Thoracic aorta (tissue), 2 donors: ENCODE measurements at places on chromosomes 6 and 20. TPM values are rescaled to one million over a fixed set of nuclear protein-coding genes. Genes with fewer than 3 reads are reported as not detected.

DNA sequence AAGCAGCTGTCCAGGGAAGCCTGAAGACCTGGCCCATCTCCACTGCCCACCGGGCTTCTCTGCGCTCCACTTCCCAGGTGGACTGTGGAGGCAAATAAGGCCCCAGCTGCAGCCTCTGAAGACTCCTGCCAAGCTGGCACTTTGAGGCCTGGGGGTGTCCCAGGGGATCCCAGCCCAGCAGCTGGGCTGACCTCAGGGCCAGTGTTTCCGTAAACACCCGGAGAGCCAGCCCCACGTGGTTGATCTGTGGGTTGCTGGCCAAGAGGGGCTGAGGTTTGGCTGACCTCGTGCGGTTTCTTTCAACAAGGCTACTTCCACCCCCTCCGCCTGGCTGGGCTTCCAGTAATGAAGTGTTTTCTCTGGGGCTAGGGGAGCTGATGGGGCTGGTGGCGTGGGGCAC is 12.4 kb upstream of the CCN5 start:
- peak; percentile 76 for DNase-seq

DNA sequence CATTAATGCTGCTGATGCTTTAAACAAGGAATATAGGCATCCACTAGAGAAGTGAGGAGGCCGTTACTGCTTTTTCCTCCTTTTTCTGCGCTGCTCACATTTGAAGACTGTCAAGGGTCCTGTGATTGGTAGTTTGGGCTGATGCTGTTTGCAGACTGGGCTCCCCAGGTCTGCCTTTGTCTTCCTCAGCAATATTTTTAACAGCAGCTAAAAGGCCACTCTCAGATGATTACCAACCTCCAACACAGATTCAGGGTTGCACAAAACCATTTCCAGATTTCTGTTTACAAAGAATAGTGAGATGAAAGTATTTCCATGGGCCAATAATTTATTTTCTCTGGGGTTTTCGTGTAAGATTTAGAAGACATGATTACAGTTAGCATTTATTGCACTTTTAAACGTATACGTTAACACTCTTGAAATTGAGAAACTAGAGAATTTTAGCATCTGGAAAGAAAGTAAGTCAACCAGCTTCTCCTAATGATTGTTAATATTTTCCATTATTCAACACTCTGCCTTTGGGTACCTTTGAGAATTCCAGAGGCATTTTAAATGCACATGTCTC is 475.3 kb upstream of the SOX4 start:
- no peak for DNase-seq

- DNase-seq, result no peak
Measured at GRCh38 chr6:163260111-163260895, 154.2 kb upstream of the QKI start.

GRCh38 chr6:17688481-17688880 is 18.2 kb downstream of the NUP153 start:
- DNase-seq, result no peak

DNA sequence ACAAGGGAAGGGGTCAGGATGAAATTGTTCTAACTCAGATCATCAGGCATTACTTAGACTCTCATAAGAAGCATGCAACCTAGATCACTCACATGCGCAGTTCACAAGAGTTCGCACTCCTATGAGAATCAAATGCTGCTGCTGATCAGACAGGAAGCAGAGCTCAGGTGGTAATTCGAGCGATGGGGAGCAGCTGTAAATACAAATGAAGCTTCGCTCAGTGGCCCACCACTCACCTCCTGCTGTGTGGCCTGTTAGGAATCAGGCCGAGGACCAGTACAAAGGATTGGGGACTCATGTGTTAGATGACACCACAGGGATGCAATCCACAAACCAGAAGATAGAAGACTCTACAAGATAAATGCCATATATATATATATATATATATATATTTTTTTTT is 31.5 kb upstream of the TOP1 start:
- no peak for DNase-seq

Gene GSTA3
- total RNA-seq, result not detected

DNA sequence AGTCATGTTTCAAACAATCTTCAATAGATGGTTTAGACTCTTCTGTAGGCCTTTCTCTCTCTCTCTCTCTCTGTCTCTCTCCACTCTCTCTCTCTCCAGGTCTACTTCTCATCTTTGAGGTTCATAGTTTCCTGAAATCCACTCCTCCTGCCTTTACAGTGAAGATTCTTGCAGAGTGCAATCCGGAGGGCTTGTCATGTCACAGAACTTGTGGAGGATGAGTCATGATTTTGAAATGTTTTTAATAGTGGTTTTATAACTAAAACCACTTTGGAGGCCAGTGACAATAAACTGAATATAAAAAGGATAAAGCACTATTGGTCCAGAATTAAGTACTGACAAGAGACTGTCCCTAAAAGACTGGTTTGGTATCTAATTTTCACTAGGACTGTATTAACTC is 156.3 kb downstream of the KIF6 start:
- no peak for DNase-seq

DNA sequence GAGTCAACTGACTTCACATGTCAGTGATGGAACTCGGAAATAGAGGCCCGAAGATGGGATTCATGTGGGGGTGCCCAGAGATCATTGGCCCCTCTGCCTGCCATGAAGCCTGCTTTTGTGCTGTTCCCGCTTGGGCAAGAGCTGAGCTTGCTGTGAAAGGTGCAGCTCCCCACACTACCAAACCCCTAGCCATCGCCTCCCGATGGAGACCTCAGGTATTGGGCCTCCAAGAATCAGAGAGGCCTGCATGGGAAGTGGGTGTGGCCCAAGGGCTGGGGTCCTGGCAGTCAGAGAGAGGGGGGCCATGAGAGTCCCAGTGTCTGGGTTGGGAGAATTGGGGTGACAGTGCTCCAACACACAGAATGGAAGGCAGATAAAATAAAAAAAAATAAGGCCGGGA is 160.9 kb downstream of the SOD2 start:
- no peak for DNase-seq

Gene DLL1
- 6.1 TPM for total RNA-seq

Gene CTCFL
- total RNA-seq, result not detected

Gene NMBR
- 0.49 TPM for total RNA-seq

Gene SIRPB2
- 11.0 TPM for total RNA-seq

DNA sequence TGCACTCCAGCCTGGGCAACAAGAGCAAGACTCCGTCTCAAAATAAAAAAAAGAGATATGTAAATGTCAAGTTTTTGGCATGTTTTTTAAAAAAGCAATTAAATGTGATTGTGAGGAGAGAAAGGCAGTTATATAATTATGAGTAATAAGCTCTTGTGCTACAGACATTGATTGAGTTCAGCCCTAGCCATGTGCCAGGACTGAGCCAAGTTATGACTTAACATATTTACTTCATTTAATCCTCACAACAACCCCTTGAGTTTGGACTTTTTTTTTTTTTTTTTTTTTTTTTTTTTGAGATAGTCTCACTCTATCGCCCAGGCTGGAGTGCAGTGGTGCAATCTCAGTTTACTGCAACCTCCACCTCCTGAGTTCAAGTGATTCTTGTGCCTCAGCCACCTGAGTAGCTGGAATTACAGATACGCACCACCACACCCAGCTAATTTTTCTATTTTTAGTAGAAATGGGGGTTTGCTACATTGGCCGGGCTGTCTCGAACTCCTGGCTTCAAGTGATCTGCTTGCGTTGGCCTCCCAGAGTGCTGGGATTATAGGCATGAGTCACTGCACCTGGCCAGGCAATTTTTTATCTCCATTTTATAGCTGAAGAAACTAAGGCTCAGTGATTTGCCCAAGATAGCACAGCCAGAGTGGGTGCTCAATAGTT is 15.0 kb upstream of the CSE1L start:
- no peak for DNase-seq

DNA sequence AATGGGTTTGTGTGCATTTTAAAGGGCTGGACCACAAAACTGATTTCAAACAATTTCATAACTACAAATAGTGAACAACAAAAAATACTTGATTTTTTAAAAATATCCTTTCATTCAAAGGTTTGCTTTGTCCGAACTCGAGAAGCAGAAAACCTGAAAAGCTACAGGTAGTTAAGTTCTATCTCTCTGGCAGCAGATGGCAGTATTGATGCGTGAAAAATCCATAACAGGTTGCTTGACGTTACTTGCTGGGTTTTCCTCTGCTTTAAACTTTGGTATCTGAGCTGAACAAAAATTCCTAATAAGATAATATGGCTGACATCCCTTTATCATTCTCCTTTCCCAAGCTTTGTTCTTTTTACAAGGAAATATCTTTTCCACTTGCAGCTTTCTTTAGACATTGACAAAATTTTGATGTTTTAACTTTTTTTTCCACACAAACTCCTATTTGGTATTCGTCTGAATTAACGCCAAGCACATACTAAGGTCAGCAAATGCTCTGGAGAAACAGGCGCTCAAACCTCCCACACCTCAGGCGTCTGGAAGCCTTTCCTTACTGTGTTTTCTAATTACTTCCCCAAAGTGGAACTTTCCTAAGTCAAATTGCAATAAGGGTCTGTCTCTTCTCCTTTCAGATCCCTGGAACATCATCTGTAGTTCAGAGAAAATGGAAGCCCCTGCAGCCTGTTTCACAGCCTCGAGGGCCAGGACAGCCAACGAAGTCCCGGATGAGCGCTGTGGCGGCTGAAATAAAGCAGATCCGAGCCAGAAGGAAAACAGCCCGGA is 50.3 kb upstream of the GFRAL start:
- no peak for DNase-seq

DNA sequence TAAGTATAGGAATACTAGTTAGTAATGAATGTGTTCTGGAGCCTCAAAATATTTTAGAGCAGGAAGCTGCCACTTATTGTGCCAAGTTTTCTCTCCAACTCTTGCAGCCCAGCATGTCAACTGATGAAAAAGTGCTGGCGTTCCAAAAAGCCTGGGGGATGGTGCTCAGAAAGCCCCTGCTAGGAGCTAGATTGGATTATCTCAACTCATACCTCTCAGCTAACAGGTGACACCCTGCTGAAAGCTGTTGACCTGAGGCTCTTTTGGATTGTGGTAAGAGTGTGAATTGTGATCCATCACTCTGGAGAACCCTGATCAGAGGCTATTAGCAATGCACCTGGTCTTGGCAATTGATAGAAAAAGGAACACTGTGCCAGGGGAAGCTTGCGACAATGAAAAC is 580.4 kb downstream of the EYS start:
- DNase-seq, result no peak

- DNase-seq, result no peak
Measured at GRCh38 chr6:56927538-56928453, 27.1 kb upstream of the BEND6 start.

Gene ZNF311
- 0.27 TPM for total RNA-seq

Gene SNAP25
- total RNA-seq, result 4.7 TPM

Gene BMP5
- not detected for total RNA-seq

Gene TREML2
- 0.49 TPM for total RNA-seq

Gene ATF6B
- total RNA-seq, result 60.9 TPM

DNA sequence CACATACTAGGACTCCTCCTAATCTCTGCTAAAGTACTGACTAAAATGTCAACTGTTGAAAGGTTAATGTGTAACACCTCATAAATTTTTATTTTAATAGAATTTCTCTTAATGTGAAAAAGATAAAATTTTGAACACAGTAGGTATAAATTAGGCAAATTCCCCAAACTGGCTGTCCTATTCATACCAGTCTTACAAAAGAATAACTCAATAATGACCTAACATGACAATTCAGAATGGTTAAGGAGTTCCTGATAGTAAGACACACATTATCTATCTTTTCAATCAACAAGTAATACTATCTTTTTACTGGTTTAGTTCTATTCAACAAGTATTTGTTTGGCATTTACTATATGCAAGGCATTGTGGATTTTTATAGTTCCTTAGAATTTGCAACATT is 141.1 kb downstream of the EPHA7 start:
- DNase-seq, result no peak

Gene RGS17
- 3.4 TPM for total RNA-seq

- DNase-seq, result no peak
Measured at GRCh38 chr6:47478233-47479139, 897 bp downstream of the CD2AP start.

DNA sequence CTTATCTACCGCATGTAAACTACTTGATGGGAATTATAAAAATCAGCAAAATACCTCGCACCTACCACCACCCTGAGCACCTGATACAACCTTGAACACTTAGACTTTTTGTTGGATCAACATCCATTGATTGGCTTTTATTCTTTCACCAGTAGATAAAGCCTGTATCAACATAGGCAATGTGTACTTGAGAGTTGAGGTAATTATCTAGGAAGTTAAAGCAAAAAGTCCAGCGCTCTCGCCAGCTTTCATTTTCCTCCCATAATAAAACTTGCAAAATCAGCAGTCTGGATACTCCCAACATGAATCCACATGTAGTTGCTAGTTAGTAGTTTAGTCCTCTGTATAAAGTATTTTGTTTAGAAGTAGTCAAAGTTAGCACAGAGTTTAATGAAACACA is 132.0 kb upstream of the PRDM1 start:
- no peak for DNase-seq

- no peak for DNase-seq
Measured at GRCh38 chr6:155418017-155418761, 37.5 kb downstream of the NOX3 start.

GRCh38 chr6:84466511-84466910 is 239.1 kb upstream of the CEP162 start:
- no peak for DNase-seq

- DNase-seq, result no peak
Measured at GRCh38 chr6:163750431-163751031, 336.0 kb downstream of the QKI start.

GRCh38 chr20:5674176-5674660 is 76.0 kb upstream of the SHLD1 start:
- no peak for DNase-seq

DNA sequence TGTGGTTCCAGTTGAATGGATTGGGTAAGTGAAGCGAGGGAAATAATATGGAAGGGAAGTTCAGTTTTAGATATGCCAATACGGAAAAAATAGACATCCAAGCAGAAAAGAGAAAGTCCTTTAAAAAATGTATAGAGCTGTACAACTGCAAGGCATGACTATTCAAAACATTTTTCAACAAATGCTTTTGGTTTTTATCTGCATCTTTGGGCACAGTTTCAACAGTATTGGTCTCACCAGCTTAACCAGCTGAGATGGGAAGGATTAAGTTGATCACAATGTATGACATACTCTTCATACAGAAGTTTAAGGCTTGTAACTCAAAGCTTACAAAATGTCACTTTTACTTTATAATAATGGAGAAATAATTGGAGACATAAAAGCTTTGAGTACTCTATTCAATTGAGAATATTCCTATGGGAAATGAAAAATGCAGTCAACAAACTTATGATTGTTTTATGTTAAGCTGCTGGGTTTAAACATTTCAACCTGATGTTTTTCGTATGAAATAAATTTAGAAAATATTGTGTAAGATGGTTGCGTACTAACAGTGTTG is 16.3 kb upstream of the UTRN start:
- no peak for DNase-seq

DNA sequence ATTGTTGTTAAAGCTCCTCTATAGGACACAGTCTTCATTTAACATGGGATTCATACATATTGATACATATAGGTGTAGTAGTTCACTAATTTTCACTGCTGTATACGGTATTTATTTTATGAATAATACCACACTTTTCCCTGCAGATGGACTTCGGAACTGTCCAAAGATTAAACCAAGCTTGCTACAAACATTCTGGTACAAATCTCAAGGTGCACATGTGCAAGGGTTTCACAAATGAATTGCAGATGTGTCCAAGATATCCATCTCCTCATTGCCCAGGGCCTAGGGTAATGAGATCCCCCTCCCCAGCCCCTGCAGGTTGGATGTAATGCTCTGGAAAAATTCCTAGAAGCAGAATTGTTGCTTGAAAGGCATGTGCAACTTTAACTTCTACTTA is 31.4 kb downstream of the DTNBP1 start:
- DNase-seq, result no peak

Gene GNRH2
- not detected for total RNA-seq
